H7 (cell line): ENCODE measurements at places on chromosomes 2 and 18.

DNA sequence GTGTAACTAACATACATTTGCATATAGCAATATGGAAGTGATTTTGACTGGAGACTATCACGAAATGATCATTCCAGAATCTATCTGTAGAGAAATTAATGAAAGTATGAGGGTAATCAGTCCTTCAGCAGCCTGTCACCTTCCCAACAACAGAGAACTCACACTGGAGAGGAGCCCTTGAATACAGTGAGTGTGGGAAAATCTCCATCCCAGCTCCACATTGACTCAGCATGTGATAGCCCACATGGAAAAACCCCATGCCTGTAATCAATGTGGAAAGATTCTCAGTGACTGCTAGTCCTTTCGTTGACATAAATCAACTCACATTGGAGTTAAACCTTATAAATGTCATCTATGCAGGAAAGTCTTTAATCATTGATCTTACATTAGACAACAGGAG is 13.1 kb upstream of the UXS1 start:
- DNase-seq, result no peak

- no peak for DNase-seq
Measured at GRCh38 chr18:10346749-10347415, 107.6 kb upstream of the APCDD1 start.

DNA sequence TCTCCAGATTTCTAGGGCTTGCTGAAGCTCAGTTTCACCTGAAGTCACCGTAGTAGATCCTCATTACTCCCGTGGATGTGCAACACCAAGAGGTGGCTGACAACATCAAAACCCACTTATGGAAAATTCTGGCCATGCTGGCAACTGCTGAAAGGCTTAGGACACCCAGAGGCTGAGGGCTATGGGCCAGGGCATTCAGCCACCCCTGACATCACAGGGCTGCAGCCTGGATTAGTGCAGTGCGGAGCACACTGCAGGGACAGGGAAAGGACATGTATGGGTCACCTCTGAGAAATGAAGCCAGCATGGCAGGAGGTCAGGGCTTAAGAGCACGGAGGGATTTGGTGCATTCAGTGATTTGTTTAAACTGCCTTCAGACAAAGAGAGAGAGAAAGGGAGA is 300.6 kb downstream of the TDRD15 start:
- no peak for DNase-seq

DNA sequence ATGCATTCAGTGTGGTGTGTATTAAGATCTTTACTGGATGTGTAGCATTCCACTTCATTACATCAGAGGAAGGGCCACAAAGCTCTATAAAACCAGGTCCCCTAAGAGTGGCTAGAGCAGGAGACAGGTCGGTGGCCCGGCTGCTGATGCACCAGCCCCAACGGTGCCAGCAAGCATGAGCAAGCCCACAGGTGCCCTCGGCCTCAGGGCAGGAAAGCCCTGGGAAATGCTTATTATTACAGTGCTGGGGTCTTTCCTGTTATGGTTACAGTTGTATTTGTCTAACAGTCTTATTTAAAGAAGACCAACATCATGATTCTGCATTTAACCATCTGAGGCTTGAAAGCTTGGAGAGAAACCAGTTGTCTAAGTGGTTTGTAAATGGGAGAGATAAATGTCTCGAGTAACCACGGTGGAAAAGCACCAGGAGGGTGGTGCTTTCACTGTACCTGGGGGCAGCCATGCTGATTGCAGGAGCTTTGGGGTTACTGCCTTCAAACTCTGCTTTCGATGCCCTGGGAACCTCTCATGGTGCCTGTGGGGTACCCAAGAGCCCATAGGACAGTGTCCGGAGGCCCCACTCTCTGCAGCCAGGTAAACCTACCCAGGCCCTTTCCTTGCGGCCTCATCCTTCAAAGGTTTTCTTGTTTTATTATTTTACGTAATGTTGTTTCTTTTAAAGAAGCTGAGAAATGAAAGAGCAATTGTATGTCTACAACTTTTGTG is 133.1 kb downstream of the SH3RF3 start:
- DNase-seq, result no peak

GRCh38 chr2:195647302-195647701 is 9.7 kb upstream of the SLC39A10 start:
- DNase-seq, result no peak

DNA sequence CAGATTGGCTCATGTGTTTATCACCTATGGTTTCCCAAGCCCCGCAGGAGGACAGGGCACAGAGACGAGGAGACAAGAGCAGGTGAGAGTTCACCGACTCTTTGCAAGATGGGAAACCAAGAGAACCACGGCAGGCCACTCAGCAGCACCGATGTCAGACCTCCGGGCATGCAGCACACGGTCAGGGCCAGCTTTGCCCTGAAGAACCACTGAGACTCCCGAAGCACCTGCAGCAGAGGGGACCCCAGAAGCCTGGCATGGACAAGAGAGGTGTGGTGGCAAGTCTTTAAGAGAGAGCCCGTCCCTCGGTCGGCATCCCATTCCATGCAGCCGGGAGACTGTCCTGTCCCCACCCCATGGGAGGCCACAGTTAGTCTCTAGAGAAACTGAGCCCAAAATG is 36.6 kb upstream of the TAF1B start:
- peak; percentile 26 for DNase-seq

- peak; percentile 61 for DNase-seq
Measured at GRCh38 chr2:168336786-168337388, 89.5 kb upstream of the STK39 start.

DNA sequence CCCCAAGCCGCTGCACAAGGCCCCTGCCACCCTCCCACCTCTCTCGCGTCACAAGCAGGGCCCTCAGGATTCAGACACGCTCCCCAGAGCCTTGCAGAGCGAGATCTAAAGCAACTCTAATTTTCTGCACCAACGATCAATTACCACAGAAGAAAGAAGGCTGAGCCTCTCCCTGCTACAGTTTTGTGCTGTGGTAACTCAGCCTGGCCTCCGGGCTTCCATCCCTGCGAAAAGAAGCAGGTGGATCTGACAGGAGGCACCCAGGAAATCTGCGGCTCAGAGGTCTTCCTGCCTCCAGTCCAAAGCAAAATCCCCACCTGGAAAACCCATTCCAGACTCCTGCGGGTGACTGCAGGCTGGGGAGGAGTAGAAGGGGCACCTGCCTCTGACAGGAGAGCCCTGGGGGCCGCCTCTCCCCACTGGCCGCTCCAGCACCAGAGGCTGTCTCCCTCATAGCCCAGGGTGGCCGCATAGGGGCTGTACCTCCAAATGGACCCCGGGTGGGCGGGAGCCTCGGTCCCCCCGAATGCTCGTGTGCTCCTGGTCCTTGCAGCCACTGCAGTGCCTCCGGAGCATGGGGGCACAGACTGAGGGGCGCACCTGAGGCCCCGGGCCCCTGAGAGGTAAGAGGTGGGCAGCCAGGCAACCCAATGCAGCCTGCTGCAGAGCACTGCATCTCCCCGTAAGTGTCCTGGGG is 31.0 kb downstream of the PXDN start:
- peak; percentile 57 for DNase-seq

- no peak for DNase-seq
Measured at GRCh38 chr2:173955004-173955403, 10.2 kb downstream of the SP3 start.

GRCh38 chr2:30217644-30218337 is 13.5 kb upstream of the LBH start:
- DNase-seq, result peak; percentile 39

DNA sequence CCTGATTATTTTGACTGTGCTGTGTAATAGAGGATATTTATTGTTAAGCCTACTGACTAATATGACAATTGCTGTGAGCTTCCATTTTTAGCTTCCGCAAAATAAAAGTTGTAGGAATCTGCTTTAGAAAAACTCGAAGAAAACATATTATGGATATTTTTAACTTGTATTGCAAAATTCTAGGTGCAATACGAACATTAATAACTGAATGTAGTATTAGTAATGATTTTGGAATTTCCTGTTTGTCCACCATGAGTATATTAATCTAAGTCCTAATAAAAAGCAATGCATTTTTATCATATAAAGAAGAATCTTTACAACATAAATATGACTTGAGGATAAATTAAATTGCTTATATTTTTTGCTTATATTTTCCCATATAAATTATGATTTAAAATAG is 2.4 kb upstream of the DSC3 start:
- no peak for DNase-seq

DNA sequence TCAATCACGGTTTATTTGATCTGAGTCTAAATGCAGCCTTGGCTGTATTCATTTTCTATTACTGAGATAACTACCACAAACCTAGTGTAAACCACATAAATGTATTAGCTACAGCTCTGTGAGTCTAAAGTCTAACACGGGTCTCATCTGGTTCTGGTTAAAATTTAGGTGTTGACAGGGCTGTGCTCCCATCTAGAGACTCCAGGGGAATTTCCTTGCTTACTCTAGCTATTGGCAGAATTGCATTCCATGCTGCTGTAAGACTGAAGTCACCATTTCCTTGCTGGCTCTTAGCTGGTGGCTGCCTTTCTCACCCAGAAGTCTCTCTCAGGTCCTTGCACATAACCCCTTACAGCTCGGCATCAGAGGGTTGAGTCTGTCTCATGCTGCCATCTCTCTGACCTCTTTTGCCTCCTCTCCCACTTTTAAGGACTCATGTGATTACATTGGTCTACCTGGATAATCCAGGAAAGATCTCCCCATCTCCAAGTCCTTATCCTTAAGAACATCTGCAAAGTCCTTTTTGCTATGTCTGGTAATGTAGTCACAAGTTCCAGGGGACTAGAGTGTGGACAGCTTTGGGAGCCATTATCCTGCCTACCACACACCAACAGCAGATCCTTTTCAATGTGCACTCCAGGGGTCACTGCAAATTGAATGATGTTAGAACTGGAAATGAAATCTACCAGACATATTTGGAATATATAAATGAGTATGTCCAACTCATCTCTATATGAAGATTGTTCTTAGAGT is 207.0 kb upstream of the AGAP1 start:
- DNase-seq, result no peak

- no peak for DNase-seq
Measured at GRCh38 chr2:29065068-29065811, 9.1 kb downstream of the PCARE start.

- no peak for DNase-seq
Measured at GRCh38 chr18:55672574-55673361, 84.8 kb upstream of the TCF4 start.

DNA sequence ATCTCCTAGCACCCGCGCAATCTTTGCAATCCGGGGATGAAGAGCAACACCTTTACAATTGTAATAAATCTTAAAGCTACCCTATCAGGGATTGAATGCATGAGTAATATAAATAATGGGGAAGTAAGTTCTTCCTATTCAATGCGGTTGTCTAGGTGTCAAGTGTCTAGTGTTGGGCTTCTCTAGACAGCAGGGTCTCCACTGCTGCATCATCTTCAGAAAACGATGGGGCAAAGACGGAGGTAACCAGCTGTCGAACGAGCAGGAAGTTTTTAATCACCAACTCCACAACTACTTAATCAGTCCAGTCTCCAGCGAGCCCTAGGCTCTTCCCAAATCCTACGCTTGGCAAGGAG is 573 bp downstream of the STAM2 start:
- no peak for DNase-seq

GRCh38 chr2:62540408-62541168 is 34.6 kb upstream of the TMEM17 start:
- DNase-seq, result no peak
